ENCODE measurements at places on chromosomes 13 and 19. TPM values are rescaled to one million over a fixed set of nuclear protein-coding genes. Genes with fewer than 3 reads are reported as not detected.

The SMAD9 gene
- total RNA-seq, result 11.5 TPM

The FARP1 gene
- 36.5 TPM for total RNA-seq

The HS6ST3 gene
- total RNA-seq, result 0.52 TPM

The CBARP gene
- not detected for total RNA-seq

The FCHO1 gene
- 1.0 TPM for total RNA-seq

The WASF3 gene
- 4.7 TPM for total RNA-seq

The ZFP14 gene
- total RNA-seq, result 6.8 TPM

The TEKTIP1 gene
- not detected for total RNA-seq

The C19orf44 gene
- 2.6 TPM for total RNA-seq

The NFKBIB gene
- total RNA-seq, result 4.7 TPM

The CAPN12 gene
- total RNA-seq, result 0.52 TPM

The CD33 gene
- 0.52 TPM for total RNA-seq

The POGLUT2 gene
- total RNA-seq, result 16.7 TPM

The CDX2 gene
- not detected for total RNA-seq

The SYNGR4 gene
- total RNA-seq, result not detected

The ZNF541 gene
- total RNA-seq, result not detected

The FCAR gene
- 1.0 TPM for total RNA-seq

The RAB8A gene
- total RNA-seq, result 31.3 TPM

The FFAR3 gene
- not detected for total RNA-seq

The GIPR gene
- 0.52 TPM for total RNA-seq

The ZNF723 gene
- total RNA-seq, result not detected

The C19orf85 gene
- total RNA-seq, result not detected

The HSD17B14 gene
- 0.52 TPM for total RNA-seq

The PRRG2 gene
- not detected for total RNA-seq

The RPL13A gene
- total RNA-seq, result 4,175 TPM

The GPR12 gene
- not detected for total RNA-seq

The CACNG6 gene
- total RNA-seq, result 17.7 TPM

The RFPL4AL1 gene
- not detected for total RNA-seq

The ZNF91 gene
- total RNA-seq, result 40.7 TPM

The TPTE2 gene
- not detected for total RNA-seq

The ADGRE3 gene
- not detected for total RNA-seq

The MYCBP2 gene
- total RNA-seq, result 61.1 TPM

The FXYD1 gene
- 45.4 TPM for total RNA-seq

The TMEM238 gene
- not detected for total RNA-seq

The ATP4B gene
- not detected for total RNA-seq

The PCDH20 gene
- 2.6 TPM for total RNA-seq

The ZNF649 gene
- total RNA-seq, result 15.7 TPM

The SPTBN4 gene
- total RNA-seq, result 0.52 TPM

All from skeletal muscle tissue (tissue), 5 donors.